Peyer's patch (tissue), 4 donors: ENCODE measurements at places on chromosomes 7 and 10. TPM values are rescaled to one million over a fixed set of nuclear protein-coding genes. Genes with fewer than 3 reads are reported as not detected.

DNA sequence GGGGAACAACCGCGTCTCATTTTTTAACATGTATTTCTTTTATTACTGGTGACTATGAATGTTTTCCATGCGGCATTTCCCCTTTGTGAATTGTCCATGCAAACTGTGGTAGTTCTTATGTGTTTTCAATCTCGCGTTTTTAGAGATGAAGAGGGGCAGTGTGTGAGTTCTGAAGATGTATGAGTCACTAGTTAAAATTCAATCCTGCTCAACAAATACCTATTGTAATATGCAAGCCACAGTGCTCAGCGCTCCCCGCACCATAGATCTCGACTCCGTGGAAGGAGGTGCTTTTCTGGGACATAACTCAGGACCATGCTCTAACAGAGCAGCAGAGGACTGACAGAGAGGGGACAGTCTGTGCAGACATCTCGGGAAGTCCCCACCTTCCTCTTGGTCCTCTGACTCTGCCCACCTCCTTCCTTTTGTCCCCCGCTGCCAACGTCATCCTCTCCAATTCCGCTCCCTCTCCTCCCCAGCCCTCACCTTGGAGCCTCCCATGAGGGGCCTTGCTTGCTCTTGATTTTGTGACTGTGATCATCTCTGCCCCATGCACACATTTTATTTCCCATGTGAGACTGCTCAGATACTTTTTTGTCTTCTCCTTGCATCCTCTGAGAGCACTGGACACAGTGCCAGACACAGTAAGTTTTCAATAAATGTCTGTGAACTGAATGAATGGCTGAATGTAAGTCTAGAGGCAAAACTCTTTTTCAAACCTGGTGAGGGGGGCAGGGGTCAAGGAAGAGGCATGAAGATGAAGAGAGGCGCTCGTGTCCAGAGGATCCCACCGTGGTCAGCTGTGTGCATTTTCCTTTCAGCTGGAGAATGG is 42.7 kb upstream of the PLEKHA1 start:
- DNase-seq, result no peak

GRCh38 chr7:97573065-97573464 is 158.8 kb upstream of the TAC1 start:
- DNase-seq, result no peak

GRCh38 chr7:47968847-47969774 is 10.3 kb downstream of the HUS1 start:
- peak; percentile 69 for DNase-seq

The GPR26 gene
- not detected for total RNA-seq
